ENCODE measurements at places on chromosomes 12 and 14.

DNA sequence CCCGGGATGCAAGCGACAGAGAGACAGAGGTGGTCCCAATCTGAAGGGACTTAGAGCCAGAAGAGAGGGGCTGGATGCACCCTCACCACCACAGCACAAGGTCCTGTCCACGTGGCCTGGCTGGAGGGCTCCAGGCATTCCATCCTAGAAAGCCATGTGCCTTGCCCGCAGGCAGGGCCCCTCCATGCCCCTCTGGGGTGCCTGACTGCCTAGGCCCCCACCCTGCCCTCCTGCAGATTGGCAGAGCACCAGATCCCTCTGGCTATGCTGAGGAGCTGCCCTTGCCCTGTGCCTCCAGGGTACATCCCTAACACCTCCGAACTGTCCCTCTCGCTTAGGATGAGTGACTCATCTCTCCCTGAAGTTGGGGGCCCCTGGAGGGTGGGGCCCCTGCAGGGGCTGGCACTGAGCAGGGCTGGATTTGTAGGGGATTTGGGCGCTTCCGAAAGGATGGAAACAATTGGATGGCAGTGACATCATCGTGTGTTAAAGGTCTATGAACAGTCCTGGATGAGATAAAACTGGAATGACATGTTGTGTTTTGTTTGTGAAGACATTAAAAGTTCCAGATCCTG lies 50.9 kb downstream of the CHGA start:
- no peak for DNase-seq

DNA sequence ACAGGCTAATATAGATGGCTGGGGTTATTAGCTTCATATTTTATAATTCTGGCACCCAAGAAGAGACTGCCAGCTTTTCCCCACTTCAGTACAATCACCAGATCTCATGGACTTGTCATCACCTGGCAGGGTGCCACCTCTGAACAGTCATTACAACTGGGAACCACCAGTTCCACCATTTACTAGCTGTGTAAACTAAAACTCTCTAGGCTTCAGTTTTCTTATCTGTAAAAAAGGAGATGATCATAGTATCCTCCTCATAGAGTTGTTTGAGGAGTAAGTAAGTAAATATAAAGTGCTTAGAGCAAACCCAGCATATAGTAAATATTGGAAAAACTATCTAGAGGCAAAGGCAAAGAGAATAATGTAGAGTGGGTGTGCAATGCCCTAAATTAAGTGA lies 19.3 kb downstream of the CPNE8 start:
- DNase-seq: no peak

DNA sequence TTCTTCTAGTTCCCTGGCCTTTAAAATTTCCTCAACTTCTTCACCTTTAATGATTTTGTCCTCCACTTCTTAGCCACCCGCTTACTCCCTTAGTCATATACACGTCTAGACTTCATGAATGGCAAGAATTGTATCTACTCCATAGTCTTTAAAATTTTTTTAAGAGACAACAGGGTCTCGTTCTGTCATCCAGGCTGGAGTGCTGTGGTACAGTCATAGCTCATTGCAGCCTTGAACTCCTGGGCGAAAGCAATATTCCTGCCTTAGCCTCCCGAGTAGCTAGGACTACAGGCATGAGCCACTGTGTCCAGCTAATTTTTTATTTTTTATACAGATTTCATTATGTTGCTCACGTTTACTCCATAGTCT lies 47.9 kb downstream of the BBS10 start:
- no peak for DNase-seq

DNA sequence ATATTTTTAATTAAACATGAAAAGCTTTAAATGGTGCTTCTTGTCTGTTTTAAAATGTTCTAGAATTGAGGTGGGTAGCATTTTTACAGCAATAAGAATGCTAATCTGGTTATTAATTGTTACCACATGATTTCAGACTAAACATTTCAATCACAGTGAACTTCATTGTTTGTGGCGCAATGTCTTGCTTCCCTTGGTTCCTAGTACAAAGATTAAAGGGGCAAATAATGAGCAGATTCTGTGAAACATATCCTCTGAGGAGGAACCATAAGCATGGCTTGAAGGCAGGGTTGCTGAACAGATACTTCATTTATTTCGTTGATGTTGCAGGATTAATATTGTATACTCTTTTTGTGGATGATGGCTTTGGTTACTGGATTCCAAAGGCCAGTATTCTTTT lies 162.1 kb downstream of the FUT8 start:
- no peak for DNase-seq

GRCh38 chr12:105748806-105749600 lies 389.8 kb downstream of the NUAK1 start:
- DNase-seq: peak; percentile 57

- DNase-seq: no peak
Observed at GRCh38 chr14:33556382-33557121, 394.3 kb downstream of the EGLN3 start.

DNA sequence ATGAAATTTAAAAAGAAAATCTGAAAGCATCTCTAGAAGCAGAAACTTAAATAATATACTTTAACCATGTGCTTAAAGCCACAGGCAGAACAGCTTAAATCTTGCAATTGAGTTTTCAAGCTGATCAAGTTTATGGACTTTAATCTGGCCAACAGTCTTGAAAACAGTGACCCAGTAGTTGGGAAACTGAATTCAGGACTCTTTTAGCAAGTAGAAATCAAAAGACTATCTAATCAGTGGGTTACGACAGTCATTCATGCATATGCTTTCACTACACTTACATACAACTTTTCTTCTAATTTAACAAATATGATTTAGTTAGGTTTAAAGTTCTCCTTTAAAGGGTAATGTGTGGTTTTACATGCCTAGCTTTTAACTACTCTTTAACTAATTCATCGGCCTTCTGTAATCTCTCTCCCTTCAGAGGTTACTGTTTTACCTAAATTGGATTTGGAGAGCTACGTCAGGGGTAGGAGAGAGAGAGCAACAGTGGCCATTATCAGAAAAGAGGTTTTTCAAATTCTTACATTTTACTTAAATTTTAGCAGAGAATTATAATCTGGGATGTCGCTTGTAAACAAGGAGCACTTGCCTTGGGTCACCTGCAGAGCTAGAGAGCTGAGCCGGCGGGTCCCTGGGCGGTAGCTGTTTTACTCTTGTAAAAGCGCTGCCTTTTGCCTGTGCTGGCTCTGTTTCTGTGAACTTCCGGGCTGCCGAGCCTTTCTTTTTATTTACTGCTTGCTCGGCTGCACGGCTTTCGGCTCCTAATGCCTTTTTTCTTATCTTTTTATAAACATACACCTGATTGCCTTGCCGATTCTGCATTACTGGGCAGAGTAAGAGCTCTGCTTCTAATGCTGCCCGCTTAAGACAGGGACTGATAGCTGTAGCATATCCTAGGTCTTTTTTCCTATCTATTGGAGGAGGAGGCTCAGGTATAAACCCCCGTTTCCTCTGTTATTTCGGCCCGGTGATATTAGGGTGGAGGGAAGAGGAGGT lies 17.4 kb upstream of the LYZ start:
- no peak for DNase-seq

DNA sequence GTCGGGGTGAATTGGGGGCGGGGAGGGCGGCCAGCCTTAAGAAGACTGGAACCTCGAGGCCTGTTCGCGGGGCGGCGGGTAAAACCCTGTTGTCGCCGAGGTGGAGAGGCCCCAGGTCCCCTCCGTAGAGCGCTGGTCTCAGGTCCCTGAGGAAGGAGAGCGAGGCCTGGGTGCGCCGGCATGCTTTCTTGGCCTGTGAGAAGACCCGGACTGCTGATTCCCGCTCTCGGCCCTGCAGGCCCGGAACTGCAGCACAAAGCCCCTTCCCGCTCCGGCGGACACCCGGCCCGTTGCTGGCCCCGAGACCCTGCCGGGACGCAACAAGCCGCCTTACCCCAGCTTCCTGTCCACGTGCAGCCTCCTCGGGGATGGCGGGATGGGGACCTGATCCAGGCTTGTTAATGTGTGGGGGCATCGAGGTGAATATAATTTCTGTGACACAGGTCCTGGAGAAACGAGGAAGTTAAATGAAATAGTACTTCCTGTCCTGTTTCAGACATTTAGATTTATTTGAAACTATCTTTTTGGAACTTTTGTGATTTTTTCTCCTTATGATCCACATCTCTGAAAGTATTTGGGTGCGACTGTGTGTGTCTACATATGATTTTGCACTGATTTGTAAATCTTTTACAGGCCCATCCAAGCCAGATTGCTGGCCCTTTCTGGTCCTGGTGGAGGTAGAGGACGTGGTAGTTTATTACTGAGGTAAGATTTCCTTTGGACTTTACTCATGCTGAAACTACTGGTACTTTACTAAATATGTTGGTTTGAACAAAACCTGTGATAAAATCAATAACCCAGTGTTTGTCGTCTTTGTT lies 600 bp downstream of the PNN start:
- no peak for DNase-seq

GRCh38 chr12:96327889-96328288 lies 72.3 kb downstream of the CDK17 start:
- DNase-seq: no peak

DNA sequence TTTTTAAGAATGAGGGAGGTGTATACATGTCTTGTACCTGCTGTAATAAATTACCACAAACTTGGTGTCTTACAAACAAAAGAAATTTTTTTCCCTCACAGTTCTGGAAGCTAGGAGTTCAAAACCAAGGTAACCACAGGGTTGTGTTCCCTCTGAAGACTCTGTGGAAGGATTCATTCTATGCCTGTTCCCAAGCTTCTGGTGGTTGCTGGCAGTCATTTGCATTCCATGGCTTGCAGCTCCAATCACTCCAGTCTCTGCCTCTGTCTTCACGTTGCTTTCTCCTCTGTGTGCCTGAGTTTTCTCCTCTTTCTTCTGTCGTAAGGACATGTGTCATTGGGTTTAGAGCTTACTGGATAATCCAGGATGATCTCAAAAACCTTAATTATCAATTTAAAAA lies 15.4 kb upstream of the ZNF641 start:
- no peak for DNase-seq

DNA sequence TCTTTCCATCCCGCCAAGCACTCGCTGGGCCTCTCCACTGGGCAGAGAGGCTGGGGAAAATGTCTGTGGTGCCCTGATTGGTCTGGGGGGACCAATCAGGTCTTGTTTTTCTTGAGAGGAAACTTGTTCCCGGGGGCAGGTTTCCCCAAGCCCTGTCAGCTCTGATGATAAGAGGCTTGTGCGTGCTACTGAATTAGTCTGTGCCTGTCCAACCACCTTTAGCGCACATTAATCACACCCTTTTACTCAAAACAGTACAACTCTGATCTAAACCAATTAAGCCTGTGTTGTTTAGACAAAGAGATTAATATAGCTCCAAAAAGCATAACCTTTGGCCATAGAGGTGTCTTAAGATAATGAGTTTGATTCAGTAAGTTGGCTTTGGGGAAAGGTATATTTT lies 580.4 kb downstream of the VRK1 start:
- DNase-seq: no peak

DNA sequence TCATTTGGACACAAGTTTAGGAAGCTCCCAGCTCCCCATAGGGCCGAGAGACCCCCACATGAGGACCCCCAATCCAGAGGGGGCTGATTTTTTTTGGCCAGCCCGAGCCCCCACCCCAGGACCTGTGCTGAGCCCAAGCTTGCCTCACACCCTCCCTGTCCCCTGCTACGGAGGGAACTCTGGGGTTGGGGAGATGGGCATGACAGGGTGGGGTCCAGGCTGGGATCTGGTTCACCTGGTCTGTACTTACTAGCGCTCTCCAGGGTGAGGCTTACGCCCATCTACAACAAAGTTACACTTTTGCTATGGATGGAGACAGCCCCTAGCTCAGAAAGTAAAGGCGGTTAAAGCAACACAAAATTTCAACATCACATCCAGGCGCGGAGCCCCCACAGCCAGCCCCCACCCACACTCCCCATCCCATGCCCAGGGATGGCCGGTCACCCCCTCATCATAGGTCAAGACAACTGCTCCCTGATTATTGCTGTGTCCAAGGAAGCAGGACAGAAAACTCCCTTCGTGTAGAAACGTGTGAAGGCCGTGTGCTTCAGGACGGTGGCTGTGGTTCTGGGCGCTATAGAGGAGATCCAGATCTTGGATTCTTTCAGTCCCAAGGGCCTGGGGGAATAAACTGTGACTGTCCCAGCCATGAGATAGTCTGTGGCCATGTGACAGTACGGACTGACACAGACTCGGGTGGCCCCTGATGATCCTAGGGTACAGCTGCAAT lies 10.7 kb downstream of the SLC25A29 start:
- no peak for DNase-seq

GRCh38 chr12:27969624-27970400 lies 2.7 kb downstream of the PTHLH start:
- DNase-seq: no peak

DNA sequence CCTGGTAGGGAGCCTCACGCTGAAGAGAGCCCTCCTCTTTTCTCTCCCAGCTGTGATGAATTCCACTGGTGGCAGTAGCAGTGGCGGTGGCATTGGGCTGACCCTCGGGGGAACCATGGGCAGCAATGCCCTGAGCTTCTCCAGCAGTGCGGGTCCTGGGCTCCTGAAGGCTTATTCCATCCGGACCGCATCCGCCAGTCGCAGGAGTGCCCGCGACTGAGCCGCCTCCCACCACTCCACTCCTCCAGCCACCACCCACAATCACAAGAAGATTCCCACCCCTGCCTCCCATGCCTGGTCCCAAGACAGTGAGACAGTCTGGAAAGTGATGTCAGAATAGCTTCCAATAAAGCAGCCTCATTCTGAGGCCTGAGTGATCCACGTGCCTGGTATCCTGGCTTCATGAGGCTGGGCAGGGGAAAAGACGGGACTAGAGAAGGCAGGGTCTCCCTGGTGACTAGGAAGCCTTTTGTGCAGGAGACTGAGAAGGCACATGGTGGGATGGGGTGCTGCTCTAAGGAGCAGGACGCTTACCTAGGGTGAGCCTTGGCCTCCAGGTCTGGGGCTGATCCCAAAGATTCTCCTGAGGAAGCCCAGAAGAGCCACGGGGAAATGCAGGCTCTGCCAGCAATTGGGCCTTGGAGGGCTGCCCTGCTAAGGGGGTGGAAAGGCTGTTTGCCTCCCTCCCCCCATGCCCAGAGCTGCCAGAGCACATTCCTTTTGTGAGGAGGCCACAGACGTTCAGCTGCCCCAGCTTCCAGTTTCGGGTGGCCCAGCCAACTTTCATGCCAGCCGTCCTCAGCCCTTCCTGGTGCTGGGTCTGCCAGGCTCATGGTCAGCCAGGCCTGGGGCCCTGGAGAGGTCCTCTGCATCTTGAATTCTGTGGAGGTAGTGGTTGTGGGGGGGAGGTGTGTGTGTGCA lies 15.8 kb downstream of the KRT7 start:
- no peak for DNase-seq

- no peak for DNase-seq
Observed at GRCh38 chr14:50319721-50320120, 7.6 kb downstream of the DMAC2L start.

- DNase-seq: no peak
Observed at GRCh38 chr14:97336179-97336578, 539.0 kb downstream of the VRK1 start.

DNA sequence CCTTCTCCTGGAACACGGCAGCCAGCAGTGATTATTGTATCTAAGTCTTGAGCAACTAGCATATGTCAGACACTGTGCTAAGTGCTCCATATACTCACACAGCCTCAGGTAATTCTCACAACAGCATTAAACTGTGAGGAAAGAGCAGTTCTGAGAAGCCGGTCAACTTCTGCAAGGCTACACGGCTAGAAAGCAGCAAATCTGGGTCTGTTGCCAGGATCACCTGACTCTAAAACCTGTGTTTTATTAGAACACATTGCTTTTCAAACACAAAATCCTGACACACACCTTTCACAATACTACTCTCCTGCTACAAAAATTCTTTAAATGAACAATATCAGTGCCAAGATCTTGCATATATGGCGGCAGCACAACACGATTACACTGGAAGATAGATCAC lies 49.8 kb upstream of the CRACR2A start:
- no peak for DNase-seq
